HS-5 (cell line): ENCODE measurements at places on chromosomes 7 and 10.

DNA sequence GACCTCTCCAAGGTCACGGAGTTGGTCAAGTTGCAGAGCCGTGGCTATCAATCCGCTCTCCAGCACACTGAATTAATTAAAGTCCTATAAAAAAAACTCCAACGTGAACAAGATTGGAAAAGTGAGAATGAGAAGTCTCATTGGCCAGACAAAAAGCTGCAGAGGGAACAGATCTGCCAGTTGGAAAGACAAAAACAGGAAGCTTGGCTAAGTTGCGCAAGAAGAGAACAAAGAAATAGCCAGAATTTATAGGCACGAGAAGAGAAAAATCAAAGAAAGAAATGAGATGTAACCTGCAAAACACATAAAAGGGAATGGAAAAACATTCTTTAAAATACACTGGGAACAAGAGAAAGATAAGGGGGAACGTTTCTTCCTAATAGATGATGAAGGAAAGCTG lies 45.7 kb upstream of the CRTAC1 start:
- no peak for DNase-seq

GRCh38 chr10:126723226-126723625 lies 52.7 kb upstream of the C10orf90 start:
- DNase-seq: no peak

GRCh38 chr7:69878591-69878990 lies 280.3 kb downstream of the AUTS2 start:
- no peak for DNase-seq

GRCh38 chr7:131057015-131057793 lies 270.5 kb upstream of the MKLN1 start:
- no peak for DNase-seq

- no peak for DNase-seq
Observed at GRCh38 chr7:127578711-127579275, 6.6 kb downstream of the GCC1 start.
